ENCODE measurements at places on chromosomes 2 and 18.

DNA sequence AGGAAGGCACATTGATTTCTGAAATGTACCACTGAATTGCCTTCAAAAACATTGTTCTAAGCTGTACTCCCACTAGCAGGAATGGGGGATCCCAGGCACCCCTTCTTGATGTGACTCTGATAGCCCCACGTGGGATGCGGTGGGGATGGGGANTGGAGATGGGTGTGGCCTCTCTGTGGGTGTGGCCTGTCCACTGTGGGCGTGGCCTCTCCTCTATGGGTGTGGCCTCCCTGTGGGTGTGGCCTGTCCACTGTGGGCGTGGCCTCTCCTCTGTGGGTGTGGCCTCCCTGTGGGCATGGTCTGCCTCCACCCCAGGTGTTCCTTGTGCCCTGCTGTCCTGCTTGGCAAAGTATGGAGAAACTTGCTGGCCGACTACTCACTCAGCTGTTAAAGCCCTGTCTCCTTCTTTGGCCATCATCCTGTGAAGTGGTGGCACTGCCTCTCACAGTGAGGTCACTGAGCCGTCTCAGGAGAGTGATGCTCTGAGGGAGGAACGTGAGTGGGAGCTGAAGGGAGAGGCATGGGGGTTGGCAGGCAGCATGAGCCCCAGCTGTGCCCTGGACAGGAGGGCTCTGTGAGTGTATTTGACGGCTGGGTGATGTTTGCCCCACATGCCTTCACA lies 6.7 kb upstream of the PARD6G start:
- peak; percentile 34 for DNase-seq

GRCh38 chr18:68489013-68489792 lies 225.7 kb downstream of the TMX3 start:
- no peak for DNase-seq

DNA sequence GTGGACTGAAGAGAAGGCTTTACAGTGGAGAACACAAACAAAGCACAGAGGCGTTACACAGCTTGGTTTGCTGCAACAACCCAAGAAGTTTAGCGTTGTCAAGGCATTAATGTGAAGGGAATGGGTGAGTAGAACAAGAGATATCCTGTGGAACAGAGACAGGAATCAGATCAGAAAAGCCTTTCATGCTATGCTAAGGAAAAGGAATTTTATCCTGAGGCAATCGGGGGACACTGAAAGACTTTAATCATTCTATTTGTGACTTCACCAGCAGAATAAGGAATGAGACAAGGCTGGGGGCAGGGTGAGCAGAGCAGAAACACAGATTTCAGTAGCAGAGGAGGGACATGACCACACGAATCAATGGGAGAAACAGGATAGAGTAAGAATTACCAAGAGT lies 600.7 kb downstream of the IRS1 start:
- no peak for DNase-seq

DNA sequence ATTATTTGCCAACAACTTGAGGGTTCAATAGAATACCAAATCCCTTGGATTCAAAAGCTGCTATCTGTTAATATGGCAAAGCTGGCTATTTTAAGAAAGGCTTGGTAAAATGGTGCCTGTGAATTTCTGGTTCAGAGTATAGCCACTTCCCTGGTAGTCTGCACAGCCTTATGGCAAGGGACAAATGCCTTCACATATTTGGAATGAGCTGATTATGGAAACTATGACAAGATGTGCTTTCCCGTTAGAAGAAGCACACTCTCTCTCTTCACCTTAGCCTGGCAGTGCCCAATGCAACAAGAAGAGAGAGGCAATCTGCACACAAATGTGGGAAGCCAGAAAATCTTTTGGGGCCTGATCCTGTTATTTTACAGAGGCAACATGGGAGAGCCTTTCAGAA lies 47.5 kb upstream of the MAP3K20 start:
- DNase-seq, result no peak

GRCh38 chr2:165640247-165640929 lies 153.7 kb downstream of the GALNT3 start:
- DNase-seq, result no peak

DNA sequence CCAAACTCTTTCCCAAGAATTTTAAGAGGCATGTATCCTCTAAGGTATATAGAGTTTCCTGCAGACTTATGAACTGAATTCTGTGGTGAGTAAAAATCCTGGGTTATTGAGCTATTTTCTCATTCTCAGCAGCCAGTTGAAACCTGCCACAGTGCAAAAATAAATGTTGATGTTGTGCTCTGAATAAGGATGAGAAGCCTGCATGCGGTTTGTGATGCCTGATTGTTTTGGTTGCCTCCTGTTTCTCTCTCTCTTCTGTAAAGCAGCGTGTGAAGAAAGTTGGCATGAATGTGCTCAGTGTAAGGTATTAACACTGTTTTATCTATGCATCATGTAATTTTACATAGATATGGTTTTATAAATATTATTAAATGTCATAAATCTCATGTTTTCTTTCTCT lies 452.6 kb downstream of the CDH2 start:
- no peak for DNase-seq

DNA sequence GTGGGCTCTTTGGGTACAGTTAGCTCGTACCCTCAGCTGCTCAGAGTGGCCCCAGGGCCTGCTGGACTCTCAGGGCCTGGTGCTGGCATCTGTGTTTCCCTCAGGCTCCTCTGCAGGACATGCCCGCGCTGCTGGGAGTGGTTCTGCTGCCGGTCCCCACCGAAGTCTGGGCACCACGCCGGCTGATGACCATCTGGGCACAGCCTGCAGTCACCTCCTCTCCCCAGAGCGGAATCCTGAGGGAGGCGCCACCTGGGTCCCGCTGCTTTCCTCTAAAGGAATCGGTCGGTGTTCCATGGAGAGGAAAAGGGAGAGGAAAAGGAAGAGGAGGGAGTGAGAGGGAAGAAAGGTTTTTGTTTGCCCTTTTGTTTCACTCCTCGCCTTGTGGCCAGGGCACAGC lies 43.6 kb downstream of the MC2R start:
- DNase-seq, result no peak

GRCh38 chr2:111967018-111967417 lies 68.6 kb downstream of the MERTK start:
- no peak for DNase-seq

- no peak for DNase-seq
Measured at GRCh38 chr2:160085662-160086061, 23.2 kb upstream of the PLA2R1 start.

DNA sequence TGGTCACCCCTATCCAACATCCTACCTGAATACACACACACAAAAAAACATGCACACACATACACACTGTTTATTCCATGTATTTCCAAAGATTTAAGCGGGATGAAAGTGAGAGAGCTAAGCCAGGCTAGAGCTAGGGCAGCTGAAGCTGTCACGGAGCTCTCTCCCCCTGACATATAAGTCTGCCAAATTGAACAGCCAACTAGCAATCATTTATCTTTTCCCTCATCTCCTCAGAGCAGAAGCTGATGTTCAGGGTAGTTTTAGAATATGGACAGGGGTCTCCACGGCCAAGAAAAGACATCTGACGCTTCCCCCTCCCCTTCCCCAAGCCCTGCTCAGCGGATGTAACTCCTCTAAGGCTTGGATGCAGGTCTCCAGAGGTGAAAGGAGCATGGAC lies 171.6 kb downstream of the GRB14 start:
- no peak for DNase-seq

- no peak for DNase-seq
Measured at GRCh38 chr2:233100192-233100998, 40.3 kb downstream of the INPP5D start.

DNA sequence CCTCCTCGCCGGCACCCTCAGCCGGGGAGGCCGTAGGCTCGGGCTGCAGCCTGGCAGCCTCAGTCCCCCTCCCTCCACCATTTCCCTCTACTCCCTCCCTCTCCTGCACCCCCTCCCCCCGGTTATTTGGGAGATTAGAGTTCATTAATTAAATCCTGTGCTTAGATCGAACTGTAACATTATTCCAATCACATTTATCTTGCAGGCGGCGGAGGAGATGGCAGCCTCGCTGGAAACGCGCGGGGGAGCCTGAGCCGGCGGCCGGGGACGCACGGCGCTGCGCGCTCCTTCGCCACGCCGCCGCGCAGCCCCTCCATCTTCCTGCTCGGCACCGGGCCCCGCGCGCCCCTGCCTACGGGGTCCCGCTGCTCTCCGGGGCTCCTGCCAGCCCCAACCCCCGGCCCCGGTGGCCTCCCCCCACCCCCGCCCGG lies at the start of gene ST8SIA3:
Gene ST8SIA3 (plus strand): TSS at position 287 of the 431 bp plus-strand sequence. CDS start 290 bp downstream, outside the sequence.
- no peak for DNase-seq

DNA sequence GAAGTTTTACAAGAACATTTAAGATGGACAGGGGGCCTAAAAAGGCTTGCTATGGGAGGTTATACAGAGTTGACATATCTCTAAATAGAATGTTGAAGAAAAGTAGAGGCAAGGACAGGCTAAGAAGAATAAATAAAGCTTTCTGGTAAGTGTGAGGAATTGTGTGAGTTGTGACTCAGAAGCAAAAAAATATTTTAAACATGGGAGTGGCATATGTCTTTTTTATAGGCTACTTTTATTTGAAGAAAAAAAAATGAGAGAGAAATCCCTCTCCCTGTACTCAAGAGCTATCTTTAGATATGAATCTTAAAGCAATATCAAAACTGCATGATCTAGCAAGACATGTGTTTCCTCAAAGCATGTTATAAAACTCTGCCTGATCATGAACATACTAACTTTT lies 41.1 kb downstream of the RAB3GAP1 start:
- DNase-seq, result no peak

- DNase-seq, result no peak
Measured at GRCh38 chr2:28626891-28627421, 124.7 kb upstream of the PPP1CB start.

GRCh38 chr2:134711692-134712091 lies 7.1 kb downstream of the TMEM163 start:
- no peak for DNase-seq

- no peak for DNase-seq
Measured at GRCh38 chr2:188345020-188345419, 53.3 kb downstream of the GULP1 start.

DNA sequence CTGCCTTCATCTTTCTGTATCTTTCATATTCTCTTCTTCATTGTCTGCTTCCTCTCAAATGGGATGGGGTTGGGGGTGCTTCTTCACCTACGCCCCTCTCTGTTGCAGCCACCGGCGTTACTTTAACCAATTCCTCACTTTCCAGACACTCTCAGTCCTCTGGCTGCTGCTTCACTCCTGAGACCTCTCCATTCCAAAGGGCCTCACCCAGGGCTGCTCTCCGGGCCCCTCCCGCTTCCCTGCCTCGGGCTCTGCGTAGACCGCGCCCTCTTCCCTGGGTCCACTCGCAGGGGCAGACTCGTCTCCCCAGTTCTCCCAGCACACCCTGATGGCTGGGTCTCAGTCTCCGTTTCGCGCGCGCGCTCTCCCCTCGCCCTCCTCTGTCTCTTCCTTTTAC lies 926 bp downstream of the SERPINB8 start:
- DNase-seq, result no peak

DNA sequence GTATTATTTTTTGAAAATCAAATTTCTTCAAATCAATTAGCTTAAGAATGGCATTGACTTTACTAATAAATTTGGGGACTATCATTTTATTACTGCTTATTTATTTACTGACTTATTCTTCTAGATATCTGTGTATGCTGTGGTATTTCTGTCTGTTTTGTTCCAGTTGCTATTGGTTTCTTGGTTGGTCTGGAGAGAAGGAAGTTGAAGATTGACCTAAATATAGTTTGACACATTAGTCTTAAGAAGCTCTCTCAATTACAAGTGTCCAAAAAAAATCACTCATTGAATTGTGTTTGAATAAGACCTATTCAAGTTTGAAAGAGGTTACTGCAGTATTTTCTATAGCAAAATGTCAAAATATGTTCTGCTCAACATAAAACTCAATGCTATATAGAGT lies 153.3 kb upstream of the KYNU start:
- no peak for DNase-seq

DNA sequence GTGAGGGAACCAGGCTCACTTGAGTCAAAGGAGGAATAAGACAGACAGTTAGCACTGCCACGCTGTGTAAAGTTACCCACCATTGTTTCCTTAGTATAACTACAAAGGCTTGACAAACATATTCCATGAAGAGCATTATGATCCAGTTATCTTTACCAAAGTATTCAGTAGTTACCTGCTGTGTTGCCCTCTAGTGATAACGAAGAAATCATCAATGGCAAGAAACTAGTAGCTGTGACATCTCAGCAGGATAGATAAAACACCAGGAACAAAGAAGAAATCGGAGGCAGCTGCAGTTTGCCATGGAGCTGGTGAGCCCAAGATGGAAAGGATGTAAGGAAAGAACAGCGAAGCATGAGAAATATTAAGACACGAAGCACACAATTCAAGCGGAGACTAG lies 215.3 kb upstream of the FSHR start:
- no peak for DNase-seq

DNA sequence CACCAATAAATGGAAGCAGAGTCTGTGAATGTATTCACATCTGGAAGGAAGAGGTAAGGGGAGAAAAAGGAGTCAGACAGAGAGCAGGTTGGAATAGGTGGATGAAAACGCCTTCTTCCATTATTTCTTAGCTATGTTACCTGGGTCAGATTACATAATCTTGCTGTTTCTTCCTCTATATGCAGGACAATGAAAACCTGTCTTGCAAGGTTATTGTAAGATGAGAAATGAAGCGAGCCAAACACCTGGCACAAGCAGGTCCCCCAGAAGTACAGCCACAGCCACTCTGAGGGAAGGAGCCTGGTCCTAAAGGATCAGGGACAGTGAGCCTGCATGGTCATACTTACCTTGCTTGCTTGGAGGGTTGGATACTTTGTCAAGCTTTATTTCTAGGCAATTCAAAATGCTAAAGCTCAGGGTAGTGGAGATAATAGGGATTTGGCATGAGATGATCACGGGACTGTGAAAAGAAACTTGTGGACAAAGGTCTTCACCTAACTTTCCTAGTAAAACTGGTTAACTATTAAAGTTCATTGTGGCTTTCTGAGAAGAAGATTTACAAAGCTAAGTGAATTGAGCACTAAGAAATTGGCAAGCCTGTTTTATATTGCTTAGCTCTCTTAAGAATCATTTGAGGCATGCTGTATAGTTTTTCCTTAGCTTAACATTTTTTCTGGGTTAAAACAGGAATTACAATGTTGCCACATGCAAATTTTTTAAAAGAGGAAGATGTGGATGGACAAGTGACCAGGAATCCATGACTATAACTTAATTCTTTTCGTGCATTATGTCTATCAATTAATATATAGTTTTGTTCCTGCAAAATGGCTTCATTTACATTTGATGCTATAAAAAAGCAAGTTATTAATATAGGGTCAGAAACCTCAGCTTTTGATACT lies 15.7 kb upstream of the PLA2R1 start:
- no peak for DNase-seq

DNA sequence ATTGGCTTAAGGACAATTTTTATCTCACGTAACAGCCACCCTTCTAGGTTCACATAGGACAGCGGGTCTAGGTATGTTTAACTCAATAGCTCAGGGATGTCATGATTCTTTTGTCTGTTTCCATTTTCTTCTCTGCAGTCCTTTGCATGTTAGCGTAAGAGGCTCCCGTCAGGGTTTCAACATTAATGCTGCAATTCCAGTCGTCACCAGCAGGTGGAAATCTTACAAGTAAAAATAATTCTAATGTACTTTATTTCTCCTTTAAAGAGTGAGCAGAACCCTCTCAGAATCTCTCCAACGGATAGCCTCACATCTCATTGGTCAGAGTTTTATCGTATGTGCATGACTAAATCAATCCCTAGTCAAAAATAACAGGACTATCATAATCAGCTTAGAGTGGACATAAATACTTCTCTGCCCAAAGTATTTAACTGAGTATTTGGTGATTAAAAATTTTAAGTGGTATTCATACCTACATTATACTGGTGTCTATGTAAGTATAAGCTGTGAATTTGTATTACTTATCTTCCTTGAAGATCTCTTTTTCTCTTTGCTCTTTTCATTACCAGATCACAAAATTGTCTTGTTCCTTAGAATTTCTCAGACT lies 487.2 kb upstream of the GCFC2 start:
- peak; percentile 30 for DNase-seq

Measured in stimulated activated CD4-positive, alpha-beta T cell treated with anti-CD3 and anti-CD28 coated beads, Interleukin-4, amount 100 ng/mL, for 48 hours (primary cell).